AG09309 (cell line): ENCODE measurements at places on chromosomes 1 and 21.
A peak's percentile ranks its signal among the peaks of the same experiment; 100 is the strongest.

DNA sequence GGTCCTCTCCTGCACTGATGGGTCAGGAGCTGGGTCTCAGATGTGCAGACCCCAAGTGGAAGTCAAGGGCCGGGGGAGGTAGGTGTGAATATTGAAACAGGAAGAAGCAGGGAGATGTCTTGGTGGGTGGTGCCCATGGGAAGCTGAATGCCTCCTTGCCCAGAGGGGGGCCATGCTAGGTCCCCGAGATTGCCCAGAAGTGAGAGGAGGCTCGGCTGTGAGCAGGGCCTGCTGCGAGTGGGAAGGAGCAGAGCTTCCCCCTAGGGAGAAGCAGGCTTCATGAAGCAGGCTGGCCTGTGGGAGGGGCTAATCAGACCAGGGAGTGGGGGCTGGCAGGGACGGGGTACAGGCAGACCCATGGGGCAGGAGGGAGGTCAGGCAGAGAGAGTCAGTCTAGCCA, 87.6 kb downstream of the ACTL8 start:
- DNase-seq, result no peak

DNA sequence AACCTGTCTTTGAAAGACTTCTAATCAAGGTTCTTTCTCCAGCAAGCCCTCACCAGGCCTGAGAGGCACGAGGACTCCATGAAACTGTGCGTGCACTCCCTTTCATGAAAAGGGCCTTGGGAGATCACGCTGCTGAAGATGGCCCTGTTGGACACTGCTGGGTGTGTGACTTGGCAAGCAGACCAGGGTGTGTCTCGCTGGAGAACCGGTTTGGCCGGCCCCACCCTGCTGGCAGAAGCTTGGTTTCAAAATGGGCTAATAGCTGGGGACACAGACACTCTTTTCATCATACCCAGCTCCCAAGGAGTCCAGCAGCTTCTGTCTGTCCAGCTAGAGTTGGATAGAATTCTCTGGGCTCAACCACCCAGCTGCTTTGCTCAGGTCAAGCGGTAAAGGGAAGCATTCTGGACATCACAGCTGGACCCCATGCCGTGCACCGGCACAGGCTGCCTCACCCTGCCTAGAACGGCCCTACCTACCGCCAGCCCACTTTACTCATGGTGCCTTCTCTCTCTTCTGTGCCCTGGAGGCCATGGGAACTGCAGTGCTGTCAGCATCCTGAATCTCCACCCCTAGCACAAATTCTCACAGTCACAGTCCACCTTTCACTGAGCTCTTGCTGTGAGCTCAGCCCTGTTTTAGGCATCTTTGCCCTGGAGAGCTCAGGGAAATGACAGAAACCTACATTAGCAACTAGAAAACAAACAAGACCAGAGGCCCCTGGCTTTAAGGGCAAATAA, 24.6 kb downstream of the PKP1 start:
- no peak for DNase-seq

GRCh38 chr1:85857991-85858390, 149.8 kb upstream of the ZNHIT6 start:
- DNase-seq, result no peak

- no peak for DNase-seq
These were observed 288.9 kb downstream of the TM2D1 start for GRCh38 chr1:61436016-61436415.

- DNase-seq, result peak; percentile 21
These were observed 8.7 kb downstream of the UBIAD1 start for GRCh38 chr1:11281518-11282331.

- no peak for DNase-seq
These were observed 20.1 kb upstream of the PCBP3 start for GRCh38 chr21:45623436-45623835.

- no peak for DNase-seq
These were observed 45.5 kb downstream of the TP73 start for GRCh38 chr1:3697810-3698209.

GRCh38 chr1:245052258-245052657, 102.5 kb upstream of the KIF26B start:
- no peak for DNase-seq

- no peak for DNase-seq
These were observed 11.7 kb downstream of the LAX1 start for GRCh38 chr1:203776636-203777035.

DNA sequence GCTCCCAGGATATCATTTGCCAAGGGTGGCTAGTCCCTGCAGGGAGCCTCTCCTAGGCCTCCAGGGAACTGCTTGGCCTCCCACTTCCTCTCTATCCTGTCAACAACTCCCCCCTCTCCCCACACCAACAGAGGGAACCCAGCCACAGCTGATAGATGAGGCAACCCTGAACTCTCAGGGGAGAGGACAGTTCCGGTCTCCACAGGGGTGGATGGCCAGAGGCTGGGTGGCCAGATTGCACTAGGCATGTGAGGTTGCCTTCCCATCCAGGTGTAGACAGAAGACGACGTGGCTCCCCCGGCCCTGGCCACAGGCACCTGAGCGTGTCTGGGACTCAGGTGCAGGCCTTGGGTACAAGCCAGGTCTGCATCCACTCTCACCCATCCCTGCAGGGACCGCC, 53.3 kb downstream of the TOR1AIP2 start:
- DNase-seq, result no peak

- no peak for DNase-seq
These were observed 245.7 kb upstream of the JUN start for GRCh38 chr1:59029411-59030167.

GRCh38 chr21:29453511-29453910, 154.8 kb downstream of the BACH1 start:
- DNase-seq, result no peak

DNA sequence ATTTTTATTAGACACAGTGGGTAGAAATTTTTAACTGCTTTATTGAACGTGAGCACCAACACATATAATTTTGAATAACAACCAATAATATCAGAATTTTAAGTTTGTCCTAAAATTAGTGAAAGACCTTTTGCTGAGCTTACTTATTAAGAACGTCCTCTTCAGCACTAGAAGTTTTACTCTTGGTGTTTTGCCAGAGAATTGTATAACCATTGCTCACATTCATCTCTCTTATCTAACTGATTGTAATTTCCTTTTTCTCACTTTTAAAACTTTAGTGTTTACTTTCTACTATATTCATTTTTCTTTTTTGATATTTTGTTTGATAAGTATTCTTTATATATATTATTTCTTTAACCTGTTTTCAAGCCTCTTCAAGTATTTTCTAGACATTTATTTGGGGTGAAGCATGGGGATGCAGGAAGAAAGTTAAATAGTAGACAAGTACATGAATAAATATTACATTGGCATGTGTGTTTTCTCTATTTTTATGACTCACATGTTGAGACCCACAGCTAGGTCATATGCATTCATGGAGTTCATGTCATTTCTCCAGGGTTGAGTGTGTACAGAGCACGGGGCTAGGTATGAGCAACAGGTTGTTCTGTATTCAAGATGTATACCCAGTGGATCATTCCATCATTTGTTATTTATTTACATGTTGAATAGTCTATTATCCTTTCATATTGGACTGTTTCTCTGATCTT, 90.6 kb downstream of the ATP6V1G3 start:
- no peak for DNase-seq
